ENCODE measurements at places on chromosomes 1 and 21.

GRCh38 chr1:239719642-239720258 is 333.4 kb downstream of the CHRM3 start:
- no peak for DNase-seq

- no peak for DNase-seq
Measured at GRCh38 chr1:194273660-194274059, 1087.2 kb upstream of the B3GALT2 start.

- DNase-seq = no peak
Measured at GRCh38 chr1:203649551-203649998, 22.9 kb downstream of the ATP2B4 start.

- DNase-seq = no peak
Measured at GRCh38 chr1:156432669-156433018, 63.6 kb downstream of the RHBG start.

DNA sequence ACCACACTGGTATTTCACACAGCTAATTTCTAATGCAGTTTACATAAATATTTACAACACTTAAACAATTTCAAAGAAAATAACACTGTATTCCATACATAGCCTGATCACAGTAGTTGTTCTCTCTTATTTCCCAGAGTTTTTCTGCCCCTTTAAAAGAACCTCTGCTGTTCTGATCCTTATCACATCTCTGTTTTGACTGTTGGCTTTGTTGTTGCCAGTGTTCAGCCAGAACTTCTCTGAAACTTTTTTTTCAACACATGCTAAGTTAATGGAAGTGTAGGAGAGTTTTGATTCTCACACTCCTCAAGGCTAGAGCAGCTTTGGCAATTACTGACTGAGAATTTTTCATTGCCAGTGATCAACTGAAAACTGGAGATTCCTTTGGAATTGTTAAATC is 11.1 kb downstream of the SELE start:
- DNase-seq = no peak

- DNase-seq = no peak
Measured at GRCh38 chr1:54976747-54977146, 3.7 kb upstream of the TMEM61 start.

GRCh38 chr21:42231756-42232155 is 12.8 kb downstream of the ABCG1 start:
- DNase-seq = no peak

GRCh38 chr1:219459351-219460080 is 153.4 kb downstream of the ZC3H11B start:
- peak; percentile 64 for DNase-seq

DNA sequence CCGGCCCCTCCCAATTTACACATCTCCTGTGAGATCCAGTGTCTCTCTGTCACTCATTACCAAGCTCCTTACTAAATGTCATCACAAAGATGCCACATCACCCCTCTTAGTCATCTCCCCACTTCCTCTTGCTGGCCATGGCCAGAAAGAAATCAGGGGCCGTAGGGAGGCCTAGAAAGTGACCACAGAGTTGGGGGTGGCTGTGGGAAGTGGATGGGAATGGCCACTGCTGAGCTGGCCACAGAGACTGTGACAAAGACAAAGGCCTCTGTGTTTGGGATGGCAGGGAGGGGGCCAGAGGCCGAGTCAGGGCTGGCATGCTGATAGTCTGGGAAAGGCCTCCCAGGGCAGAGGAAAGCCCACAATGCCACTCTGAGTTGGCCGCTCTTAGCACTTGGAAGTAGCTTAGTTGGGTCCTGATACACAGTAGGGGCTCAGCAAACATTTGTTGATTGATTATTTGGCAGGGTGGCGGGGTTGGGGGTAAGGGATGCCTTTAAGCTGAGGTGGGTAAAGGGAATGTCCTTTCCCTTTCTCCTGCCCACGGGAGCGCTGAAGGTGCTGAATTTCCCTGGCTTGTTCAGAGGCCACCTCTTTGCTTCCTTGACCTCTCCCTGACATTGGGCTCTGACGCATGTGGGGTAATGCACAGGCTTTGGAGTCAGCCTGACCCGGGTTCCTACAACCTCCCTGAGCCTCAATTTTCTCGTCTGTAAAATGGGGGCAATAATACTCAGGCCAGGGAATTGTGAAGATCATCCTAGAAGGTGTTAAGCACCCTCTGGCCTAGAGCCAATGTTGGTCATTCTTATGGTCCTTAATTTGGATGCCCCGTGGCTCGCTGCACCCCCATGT is 13.2 kb downstream of the NAV1 start:
- peak; percentile 64 for DNase-seq

DNA sequence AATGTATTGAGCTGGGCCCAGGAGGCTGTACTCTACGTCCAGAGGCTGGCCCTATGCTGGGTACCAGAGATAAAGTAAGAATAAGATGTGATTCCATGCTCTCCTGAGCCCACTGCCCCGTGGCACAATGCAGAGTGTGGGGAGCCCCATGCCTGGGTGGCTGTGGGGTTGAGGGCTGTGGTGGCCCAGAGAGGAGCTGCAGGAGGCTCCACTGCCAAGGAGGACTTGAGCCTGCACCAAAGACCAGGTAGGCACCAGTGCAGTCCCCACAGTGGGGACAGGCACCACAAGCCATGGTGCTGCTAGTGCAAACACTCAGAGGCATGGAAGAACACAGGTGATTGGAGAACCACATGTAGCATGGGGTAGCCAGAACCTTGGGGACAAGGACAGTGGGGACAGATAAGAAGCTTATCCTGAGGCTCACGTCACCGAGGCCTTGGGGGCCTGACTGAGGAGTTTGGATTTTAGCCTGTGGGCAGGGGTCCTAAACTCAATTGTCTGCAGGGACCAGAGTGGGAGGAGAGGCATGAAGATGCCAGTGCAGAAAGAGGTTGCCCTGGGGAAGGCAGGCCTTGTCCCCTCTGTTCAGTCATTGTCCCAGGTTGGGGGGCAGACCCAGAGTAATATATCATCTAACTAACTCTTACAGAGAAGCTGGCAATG is 21.9 kb upstream of the EPS8L3 start:
- no peak for DNase-seq

DNA sequence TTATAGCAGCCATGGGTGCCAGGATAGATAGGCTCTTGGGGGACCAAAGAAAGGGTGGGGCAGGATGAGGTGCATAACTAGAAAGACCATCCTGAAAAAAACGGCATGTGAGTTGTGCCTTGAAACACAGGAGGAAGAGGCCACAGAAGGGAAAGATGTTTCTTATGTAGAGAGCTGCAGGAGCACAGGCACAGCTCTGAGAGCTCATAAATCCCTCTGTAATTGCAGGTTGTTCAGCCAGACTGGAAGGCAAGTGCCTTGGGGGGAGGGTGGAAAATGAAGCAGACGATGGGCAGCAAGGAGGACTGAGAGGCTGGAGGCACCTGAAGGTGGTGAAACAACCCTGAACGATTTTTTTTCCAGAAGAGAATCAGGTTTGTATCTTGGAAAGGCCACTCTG is 170.7 kb downstream of the NR5A2 start:
- no peak for DNase-seq

DNA sequence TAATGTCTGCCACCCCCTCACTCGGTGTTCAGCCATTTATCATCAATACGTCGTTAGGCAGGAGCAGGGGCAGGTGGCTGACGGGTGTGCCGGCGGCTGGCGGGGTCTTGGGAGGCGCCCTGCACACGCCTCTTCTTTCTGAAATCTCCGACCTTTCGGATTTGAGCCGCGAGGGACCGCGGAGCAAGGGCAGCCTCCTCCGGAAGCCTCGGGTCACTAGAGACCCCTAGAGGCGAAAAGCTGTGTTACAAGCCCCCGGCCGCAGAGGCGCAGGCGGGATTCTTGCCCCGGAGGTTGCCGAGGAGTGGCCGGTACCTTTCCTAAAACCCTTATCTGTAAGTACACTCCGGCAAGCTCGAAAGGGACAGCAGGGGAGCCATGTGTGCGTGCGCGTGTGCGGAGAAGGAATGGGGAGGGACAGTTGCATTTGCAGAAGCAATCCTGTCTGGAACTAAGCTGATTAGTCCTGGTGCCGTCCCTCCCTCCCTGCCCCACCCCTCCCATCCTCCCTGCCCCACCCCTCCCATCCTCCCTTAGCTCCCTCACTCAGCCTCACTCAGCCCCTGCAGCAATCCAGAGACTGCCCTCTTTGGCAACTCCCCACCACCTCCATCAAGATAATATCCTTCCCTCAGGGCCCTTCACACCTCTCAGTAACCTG is 11.0 kb downstream of the BRINP2 start:
- peak; percentile 56 for DNase-seq

DNA sequence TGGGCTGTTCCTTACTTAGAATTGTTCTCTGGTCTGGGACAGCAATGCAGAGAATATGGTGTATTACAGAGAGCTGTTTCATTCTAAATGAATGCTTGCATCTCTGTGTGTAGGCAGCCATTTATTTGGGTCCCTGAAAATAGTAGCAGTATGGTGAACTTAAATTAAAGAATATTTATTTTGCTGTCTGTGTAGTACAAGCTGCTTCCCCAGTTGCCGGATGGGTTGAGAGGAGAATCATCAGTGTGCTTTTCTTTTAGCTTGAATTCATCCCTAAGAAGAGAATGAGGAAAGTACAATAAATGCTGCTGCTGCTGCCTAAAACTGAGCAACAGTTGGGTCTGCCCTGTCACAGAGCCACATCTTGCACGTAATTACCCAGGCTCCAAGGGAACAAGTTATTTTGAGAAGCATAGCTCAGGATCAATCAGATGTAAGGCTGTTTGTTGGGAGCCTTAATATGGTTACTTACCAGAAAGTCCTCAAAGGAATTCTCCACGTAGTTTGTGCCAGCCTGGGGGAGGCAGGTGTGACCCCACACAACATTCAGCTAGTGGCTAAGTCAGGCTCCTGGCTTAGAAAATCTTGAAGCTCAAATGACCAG is 16.6 kb downstream of the ACTN2 start:
- DNase-seq = no peak

- DNase-seq = no peak
Measured at GRCh38 chr1:8552820-8553397, 235.0 kb downstream of the SLC45A1 start.

DNA sequence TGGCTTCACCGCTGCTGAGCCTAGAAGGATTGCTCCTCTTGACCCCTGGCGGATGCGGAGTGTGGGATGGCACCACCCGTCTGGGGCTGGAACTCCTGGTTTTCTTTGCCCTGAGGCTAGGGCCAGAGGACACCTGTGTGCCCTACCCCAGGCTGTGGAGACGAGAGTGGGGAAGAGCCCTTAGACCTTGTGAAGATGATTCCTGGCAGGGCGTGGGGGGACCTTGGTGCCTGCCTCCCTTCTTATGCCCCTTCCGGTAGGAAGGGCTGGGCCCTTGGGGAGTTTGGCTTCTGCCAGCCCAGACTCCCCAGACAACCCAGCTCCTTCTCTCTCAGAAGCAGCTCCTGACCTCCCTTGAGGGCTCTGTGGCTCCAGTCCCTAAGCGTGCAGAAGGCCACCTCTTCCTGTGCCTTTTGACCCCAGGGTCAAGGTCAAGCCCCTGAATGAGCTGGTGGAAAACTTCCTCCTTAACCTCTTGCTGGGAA is 891 bp downstream of the RPS6KA1 start:
- DNase-seq = no peak

- DNase-seq = no peak
Measured at GRCh38 chr1:67586596-67586995, 98.4 kb upstream of the GADD45A start.

GRCh38 chr21:45607021-45607908 is 36.3 kb upstream of the PCBP3 start:
- no peak for DNase-seq

DNA sequence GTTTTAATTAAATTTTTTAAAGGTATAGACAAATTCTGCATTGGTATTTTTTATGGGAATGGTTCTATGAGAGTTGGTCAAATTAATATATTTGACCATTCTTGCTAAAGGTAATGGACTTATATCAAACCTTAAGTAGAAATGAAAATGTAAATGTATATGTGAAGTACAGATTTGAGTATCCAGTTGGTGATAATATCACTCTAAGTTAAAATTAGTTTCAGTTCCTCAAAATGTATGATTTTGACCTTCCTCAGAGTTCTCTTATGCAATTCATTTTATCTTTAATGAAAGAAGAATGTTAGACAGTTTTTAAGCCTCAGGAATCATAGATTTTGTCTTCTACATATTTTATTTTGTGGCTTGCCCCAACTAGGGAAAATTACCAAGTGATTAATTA is 1291.5 kb upstream of the B3GALT2 start:
- no peak for DNase-seq

DNA sequence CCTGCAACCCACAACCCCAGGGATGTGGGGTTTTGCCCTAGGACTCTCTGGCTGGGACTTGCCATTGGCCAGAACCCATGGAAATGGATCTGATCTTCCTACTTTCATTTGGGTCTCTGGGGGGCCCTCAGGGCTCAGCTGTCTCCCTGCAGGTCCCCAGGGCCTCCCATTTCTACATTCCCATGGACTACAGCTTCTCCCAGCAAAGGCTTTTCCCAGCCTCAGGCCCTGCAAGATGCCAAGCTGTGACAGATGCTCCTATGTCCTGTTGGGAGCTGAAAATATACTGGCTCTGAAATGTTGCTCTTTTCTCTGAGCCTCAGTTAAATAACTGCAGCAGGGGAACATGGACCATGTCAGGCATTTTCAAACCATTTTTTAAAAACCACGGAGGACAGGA is 99.5 kb upstream of the IGSF21 start:
- DNase-seq = no peak

- DNase-seq = no peak
Measured at GRCh38 chr1:43978551-43979260, at the start of gene B4GALT2. TSS of gene B4GALT2 (plus strand) at chr1:43979210. CDS start at chr1:43981161, 1,951 bp downstream.

GRCh38 chr1:3034728-3035562 is 13.7 kb downstream of the ACTRT2 start:
- no peak for DNase-seq

DNA sequence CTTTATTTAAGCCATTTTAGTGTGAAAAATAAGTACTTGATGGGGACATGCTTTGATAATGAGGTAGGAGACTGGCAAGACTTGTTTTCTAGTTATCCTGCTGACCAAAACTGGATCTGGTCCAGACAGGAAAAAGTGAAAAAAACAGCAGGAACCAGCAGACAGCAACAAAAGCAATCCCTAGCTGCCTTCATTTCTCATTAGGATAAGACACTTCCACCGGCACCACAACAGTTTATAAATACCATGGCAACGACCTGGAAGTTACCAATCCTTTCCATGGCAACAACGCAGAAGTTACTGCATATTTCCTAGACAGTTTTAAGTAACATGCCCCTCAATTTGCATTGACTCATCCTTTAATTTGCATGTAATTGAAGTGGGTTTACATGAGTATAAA is 993.8 kb upstream of the NCAM2 start:
- no peak for DNase-seq

GRCh38 chr1:183630748-183631147 is 4.8 kb downstream of the ARPC5 start:
- DNase-seq = no peak

DNA sequence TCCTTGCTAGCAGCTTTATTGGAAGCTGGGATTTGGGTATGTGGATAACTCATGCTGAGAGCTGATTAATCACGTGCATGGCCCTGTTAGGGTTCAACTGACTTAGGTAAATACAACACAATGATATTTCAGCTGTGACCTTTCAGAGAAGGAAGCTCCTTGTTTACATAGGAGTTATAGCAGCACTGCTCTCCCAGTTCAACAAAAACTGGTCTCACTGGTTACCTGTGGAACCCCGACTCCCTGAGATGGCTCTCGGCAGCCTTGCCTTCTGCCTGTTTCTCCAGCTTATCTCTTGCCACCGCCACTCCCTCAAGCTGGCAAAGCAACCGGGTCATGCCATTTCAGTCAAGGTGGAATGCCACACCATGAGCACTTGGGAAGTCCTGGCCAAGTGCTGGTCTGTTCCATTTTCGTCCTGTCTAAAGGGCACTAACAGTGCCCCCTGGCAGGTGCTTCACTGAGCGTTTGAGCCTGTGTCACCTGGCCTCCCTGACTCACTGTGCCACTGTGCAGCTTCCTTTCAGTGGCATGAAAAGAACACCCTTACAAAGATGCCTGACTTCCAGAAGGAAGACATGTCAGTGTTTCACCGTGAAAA is 31.6 kb downstream of the DOP1B start:
- DNase-seq = no peak
